ENCODE measurements at places on chromosomes 11 and 22. TPM values are rescaled to one million over a fixed set of nuclear protein-coding genes. Genes with fewer than 3 reads are reported as not detected.

GRCh38 chr22:47802421-47802820 lies 1040.0 kb downstream of the TBC1D22A start:
- no peak overlapping the region for H3K27ac ChIP-seq
- no peak for DNase-seq
- no peaks in the 10 kb centered on the region for H3K36me3 ChIP-seq
- H3K4me1 ChIP-seq: no peaks in the 10 kb centered on the region

- no peak overlapping the region for H3K4me3 ChIP-seq
- H3K4me1 ChIP-seq: no peaks in the 10 kb centered on the region
- no peaks in the 10 kb centered on the region for H3K27me3 ChIP-seq
- DNase-seq: no peak
Observed at GRCh38 chr11:26229257-26229656, 102.7 kb upstream of the ANO3 start.

DNA sequence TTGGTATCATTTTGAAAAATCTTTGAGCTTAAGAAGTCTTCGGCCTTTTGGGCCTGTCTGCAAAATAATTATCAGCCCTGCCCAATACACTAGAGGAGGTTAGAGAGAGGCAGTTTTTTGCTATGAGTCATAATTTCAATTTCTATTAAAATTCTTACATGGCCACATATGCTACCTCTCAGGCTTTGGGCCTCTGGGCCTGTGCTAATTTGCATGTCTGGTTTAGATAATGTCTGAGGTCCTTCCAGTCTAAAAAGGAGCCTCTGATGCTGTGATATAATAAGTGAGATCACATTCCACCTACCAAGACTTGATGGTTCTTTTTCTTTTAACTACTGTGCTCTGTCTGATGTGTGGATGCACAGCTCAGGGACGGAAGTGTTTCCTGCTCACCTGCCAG lies 70.8 kb downstream of the KCNJ1 start:
- no peak overlapping the region for H3K4me3 ChIP-seq
- H3K27me3 ChIP-seq: peaks cover 9% of the 10 kb centered on the region
- no peaks in the 10 kb centered on the region for H3K36me3 ChIP-seq
- H3K4me1 ChIP-seq: no peaks in the 10 kb centered on the region

DNA sequence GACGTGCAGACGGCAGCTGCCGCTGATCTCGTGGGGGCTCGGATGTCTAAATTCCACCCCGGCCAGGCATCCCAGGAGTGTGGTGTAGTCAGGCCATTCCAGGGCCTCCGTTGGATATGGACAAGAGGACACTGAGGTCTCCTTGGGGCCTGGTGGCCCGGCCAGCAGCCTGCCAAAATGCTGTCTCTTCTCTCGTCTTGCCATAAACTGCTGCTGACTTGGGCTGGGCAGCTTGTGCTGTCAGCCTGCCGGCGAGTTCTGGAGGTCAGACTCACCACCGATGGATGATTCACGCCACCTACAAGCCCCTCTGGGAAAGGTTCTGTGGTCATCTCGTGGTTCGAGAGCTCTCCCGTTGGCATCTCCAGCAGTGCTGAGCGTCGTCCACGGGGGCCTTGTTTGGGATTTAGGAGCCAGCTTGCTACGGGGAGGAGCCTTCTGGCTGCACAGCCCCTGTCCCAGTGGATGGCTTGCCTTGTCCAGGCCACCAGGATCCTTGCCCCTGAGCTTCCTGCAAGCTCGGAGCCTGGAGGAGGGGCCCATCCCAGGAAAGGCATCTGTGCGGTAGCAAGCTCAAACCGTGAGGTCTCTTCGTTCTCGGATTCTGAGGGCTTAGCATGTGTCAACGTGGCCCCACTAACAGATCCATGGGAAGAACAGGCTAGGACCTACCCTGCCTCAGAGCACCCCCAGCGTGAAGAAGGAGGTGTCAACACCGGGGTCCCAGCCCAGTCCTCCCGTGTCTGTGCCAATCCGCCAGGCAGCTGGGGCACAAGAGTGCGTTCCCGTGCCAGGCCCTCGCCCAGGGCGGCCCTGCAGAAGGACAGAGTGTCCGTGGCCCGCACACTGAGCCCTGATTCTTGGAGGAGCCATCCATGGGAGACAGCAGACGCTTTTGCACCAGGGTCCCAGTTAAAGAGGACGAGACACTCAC lies 1114.1 kb downstream of the BRD1 start:
- H3K27me3 ChIP-seq: no peaks in the 10 kb centered on the region
- H3K4me3 ChIP-seq: no peak overlapping the region
- no peaks in the 10 kb centered on the region for H3K36me3 ChIP-seq
- no peaks in the 10 kb centered on the region for H3K4me1 ChIP-seq

- no peaks in the 10 kb centered on the region for H3K27me3 ChIP-seq
- peaks cover 4% of the 10 kb centered on the region for H3K4me1 ChIP-seq
- no peaks in the 10 kb centered on the region for H3K36me3 ChIP-seq
- H3K27ac ChIP-seq: no peak overlapping the region
- no peak for DNase-seq
- no peak overlapping the region for H3K4me3 ChIP-seq
Observed at GRCh38 chr11:2995031-2995561, 3.0 kb upstream of the NAP1L4 start.

DNA sequence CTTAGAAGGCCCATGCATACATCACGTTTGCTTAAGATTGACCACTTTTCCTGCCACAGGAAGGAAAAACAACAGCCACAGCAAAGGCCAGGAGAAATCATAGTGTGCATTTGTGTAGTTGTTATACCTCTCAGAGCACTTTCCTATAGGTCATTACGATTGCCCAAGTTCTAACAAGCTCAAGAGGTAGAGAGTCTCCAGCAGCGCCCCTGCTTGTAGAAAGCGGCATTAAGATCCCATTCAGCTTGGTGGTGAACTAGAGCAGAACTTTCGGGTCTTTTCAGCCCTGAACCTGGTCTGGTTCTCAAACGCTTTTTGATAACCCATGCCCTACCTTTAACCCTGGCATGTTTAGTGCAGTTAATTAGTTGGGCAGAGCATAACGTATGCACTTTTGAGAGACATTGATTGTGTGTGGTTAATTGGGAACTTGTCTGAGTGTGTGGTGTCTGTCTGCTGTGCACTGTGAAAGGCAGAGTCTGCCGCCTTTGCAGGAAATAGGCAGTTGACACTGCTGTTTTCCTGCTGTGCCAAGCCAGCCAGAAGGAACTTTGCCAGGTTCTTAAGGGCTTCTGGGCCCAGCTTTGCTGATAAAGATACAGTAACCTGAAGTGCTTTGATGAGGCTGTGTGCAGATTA lies 109.9 kb upstream of the CLMP start:
- H3K4me1 ChIP-seq: peaks cover 15% of the 10 kb centered on the region
- no peak overlapping the region for H3K27ac ChIP-seq
- no peak overlapping the region for H3K4me3 ChIP-seq

DNA sequence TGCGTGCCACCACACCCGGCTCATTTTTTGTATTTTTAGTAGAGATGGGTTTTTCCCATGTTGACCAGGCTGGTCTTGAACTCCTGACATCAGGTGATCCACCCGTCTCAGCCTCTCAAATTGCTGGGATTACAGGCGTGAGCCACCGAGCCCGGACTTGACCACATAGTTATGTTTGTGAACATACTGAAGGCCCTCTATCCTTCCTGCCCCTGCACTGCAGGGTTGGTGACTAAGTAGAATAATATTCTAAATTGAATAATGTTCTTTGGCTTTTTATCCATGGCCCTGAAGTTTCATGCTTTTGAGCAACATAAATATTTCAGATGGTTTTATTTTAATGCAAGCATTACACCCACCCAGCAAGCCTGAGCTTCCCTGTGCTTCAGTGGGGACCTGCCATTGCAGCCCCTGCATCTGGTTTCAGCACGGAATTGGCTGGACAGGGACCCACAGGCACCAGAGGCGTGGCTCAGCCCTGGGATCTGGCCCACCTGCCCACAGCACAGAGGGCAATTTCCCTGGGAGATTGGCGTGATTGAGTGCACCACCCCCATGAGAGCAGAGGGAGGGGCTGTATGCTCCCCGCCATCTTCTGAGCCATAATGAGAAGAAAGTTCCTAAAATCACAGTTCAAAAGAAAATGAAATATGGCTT lies 460.5 kb downstream of the BRD1 start:
- H3K4me3 ChIP-seq: no peak overlapping the region
- no peak for DNase-seq
- no peaks in the 10 kb centered on the region for H3K36me3 ChIP-seq

DNA sequence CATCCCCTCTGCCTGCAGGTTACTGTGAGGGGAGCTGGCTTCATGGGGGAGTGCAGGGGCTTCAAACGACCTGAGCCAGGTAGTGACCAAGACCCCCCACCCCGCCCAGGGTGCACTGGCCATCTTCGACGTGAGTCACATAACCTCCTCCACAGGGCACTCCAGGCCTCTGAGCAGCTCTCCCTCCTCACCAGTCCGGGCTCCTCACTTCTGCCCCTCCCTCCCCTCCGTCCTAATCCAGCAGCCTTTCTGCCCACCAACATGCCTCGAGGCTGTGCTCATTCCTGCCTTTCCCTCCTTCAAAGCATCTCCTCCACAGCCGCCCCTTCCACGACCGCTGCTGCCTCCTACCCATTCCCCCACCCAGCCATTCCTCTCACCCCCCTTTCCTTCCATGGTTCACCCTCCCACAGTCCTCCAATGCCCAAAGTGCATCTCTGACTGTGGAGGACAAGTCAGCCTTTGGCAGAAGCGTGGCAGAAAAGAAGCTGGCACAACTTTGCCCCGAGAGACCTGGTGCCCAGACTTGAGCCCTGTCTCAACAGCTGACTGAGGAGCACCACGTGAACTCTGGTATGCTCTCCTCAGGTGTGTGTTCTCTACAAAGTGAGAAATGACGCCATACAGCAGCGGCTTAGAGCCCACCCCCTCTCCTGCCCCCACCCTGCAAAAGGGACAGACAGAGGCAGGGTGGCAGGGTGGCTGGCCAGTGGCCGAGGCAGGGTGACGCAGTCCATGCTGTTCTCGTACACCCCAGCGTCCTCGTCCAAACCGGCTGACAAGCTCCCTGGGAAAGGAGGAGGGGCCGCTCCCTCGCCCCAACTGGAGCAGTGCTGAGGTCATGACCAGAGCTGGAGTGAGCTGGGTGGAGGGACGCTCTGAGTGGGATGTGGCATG lies 30.4 kb downstream of the OPCML start:
- H3K27me3 ChIP-seq: no peaks in the 10 kb centered on the region
- no peaks in the 10 kb centered on the region for H3K4me1 ChIP-seq
- H3K27ac ChIP-seq: no peak overlapping the region
- H3K4me3 ChIP-seq: no peak overlapping the region
- H3K36me3 ChIP-seq: no peaks in the 10 kb centered on the region
- DNase-seq: no peak

- H3K4me1 ChIP-seq: no peaks in the 10 kb centered on the region
- DNase-seq: no peak
Observed at GRCh38 chr11:92978271-92979111, 9.0 kb downstream of the MTNR1B start.

DNA sequence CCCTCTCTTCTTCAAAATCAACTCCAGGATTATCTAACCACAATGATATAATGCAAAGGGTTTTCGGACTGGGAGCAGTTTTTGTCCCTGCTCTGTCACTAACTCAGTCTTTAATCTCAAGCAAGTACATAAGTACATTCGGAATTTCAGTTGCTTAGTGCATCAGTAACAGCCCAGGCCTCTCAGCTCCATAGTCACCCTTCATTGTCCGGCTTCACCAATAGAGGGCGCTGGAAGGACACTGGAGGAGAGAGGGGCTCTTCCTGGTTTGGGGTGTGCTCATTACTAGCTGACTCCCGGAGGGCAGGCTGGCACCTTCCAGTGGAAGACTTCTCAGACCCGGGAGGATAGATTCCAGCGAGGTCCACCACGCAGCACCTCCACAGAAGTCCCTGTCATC lies 90.4 kb upstream of the PDGFD start:
- H3K4me3 ChIP-seq: no peak overlapping the region
- no peaks in the 10 kb centered on the region for H3K27me3 ChIP-seq
- no peak overlapping the region for H3K27ac ChIP-seq
- H3K4me1 ChIP-seq: no peaks in the 10 kb centered on the region
- H3K36me3 ChIP-seq: no peaks in the 10 kb centered on the region

DNA sequence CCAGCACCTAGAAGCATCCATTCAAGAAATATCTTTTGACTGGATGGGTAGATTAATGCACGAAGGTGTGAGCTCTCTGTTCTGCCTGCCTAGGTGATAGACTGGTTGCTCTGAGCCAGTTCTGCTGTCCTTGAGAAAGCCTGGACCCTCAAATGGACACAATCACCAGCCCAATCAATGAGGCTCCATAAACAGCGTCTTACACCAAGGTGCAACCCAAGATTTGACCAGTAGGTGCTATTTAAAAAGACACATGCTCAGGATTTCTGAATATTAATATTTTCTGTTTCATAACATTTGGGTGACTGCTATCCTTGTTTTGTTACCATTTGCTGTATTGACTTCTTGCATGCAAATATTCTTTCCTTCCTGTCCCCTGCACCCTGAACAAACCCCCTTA lies 39.0 kb downstream of the PAMR1 start:
- H3K27ac ChIP-seq: no peak overlapping the region
- peak; percentile 13 for DNase-seq
- H3K36me3 ChIP-seq: no peaks in the 10 kb centered on the region
- no peaks in the 10 kb centered on the region for H3K27me3 ChIP-seq

DNA sequence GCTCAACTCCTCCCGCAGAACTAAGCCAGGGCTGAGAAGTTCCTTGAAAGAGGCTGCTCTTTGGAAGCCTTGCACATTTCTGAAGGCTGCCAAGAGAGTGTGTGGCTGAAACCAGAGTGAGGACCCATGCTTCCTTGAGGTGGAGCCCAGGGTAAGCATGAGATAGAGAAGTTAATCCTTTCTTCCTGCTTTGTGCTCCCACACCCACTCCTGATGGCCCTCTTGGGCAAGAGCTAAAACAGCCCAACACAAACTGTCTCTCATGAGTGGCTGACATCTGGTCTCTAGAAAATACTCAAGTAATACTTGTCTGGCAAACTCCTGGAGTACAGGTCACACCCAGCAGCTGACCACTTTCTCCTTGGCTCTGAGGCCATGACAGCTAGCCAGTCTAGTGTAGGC lies 523.7 kb downstream of the INSC start:
- no peak for DNase-seq
- no peaks in the 10 kb centered on the region for H3K36me3 ChIP-seq
- no peaks in the 10 kb centered on the region for H3K4me1 ChIP-seq
- peaks cover 38% of the 10 kb centered on the region for H3K27me3 ChIP-seq
- no peak overlapping the region for H3K27ac ChIP-seq
- no peak overlapping the region for H3K4me3 ChIP-seq

- no peaks in the 10 kb centered on the region for H3K27me3 ChIP-seq
- H3K36me3 ChIP-seq: no peaks in the 10 kb centered on the region
- H3K4me1 ChIP-seq: peaks cover 80% of the 10 kb centered on the region
- H3K27ac ChIP-seq: peak overlapping the region; percentile 96
Observed at GRCh38 chr22:37454857-37455686, 27.8 kb upstream of the ELFN2 start.

- H3K36me3 ChIP-seq: no peaks in the 10 kb centered on the region
- no peak for DNase-seq
- H3K27me3 ChIP-seq: no peaks in the 10 kb centered on the region
- peaks cover 22% of the 10 kb centered on the region for H3K4me1 ChIP-seq
- no peak overlapping the region for H3K4me3 ChIP-seq
- H3K27ac ChIP-seq: no peak overlapping the region
Observed at GRCh38 chr22:45262931-45263462, 21.8 kb upstream of the UPK3A start.

IGSF9B gene
- 12.4 TPM for total RNA-seq

OR10G6 gene
- not detected for total RNA-seq

OR5AR1 gene
- total RNA-seq: not detected

OR56A5 gene
- total RNA-seq: not detected

DUSP8 gene
- total RNA-seq: 10.2 TPM

CAPN5 gene
- total RNA-seq: 8.6 TPM

PRG3 gene
- not detected for total RNA-seq

OR4C3 gene
- not detected for total RNA-seq

SCUBE2 gene
- total RNA-seq: 1.3 TPM

CYB5R2 gene
- 14.4 TPM for total RNA-seq
